Activated T-helper 1 cell treated with anti-CD3 and anti-CD28 coated beads, Interleukin-2, amount 50 U/mL, for 16 hours (primary cell): ENCODE measurements at places on chromosomes 3 and 15.

- DNase-seq = no peak
These were observed 225.9 kb upstream of the LRRN1 start for GRCh38 chr3:3573341-3573740.

DNA sequence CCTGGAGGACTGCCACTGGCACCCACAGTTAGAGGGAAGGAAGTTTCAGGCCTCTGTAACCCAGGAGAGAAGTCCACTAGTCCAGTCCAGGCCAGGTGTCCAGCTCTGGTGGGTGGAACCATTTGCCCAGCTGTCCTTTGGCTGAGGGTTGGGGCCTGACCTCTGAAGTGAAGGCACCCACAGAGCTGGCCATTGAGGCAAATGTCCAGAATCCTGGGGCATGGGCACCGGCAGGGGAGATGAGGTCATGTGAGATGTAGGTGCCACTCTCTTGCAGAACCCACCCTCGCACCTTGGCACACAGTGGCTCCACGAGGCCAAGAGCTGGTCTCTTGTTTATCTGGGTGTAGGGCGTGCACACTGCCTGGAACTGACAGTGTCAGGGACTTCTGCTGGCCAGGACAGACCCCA lies 162.8 kb downstream of the SMAD6 start:
- DNase-seq = no peak

DNA sequence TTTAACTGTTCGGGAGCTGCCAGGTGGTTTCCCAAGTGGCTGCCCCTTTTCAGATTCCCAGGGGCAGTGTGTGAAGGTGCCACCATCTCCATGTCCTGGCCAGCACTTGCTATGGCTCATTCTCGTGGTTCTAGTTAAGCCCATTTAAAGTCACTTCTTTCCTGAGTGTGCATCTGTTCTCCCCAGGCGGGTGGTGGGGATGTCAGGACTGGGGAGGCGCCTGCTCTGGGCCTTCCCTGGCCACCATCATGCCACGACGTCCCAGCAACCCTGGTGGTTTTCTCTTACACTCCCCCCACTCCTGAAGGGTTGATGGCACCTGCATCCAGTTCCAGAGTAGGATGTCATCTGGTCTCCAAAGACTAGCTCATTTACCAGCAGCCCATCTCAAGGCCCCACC lies 56.8 kb upstream of the TAMM41 start:
- DNase-seq = no peak

- DNase-seq = no peak
These were observed 107.0 kb downstream of the SHOX2 start for GRCh38 chr3:157999246-157999645.

- no peak for DNase-seq
These were observed 1475.1 kb downstream of the OTOL1 start for GRCh38 chr3:162971715-162972114.

DNA sequence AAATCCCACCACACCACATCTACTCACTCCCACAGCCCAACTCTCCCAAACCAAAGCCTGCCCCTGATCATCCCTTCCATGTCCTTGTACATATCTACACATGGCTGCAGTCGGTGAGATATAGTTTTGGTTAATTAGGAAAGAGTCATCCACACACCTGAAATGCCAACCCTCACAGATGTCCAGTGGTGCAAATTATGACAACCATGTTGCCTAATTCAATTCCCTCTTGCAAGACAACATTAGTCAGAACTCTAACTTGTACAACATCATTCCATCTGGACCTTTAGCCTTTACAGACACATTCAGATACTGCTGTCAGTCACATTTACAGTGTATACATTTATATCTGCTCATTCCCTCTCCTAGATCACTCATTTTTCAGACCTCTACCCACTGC lies 41.2 kb downstream of the TUBGCP4 start:
- no peak for DNase-seq

- no peak for DNase-seq
These were observed 220.4 kb downstream of the SNRPN start for GRCh38 chr15:25175033-25175788.

GRCh38 chr3:148360051-148360450 lies 337.7 kb upstream of the AGTR1 start:
- no peak for DNase-seq

- DNase-seq = no peak
These were observed 79.6 kb downstream of the SUMF1 start for GRCh38 chr3:4387210-4388204.

DNA sequence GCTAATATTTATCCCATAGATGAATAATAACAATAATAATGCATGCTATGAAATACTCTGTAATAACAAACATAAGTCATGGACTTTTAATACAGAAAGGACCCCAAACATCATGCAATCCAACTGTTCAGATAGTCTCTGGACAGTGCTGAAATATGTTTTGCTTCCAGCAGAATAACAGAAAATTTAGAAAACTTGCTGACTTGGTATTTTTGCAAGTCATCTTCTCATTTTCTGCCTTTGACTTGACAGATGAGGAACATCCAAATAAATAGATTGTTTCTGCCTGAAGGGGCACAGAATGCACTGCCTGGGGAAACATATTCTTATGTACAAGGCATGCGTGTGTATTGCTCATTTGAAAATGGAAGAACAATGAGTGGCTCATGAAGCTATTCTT lies 442.4 kb upstream of the GRM7 start:
- DNase-seq = no peak

GRCh38 chr3:14947886-14948608 lies 664 bp downstream of the NR2C2 start:
- peak; percentile 90 for DNase-seq

DNA sequence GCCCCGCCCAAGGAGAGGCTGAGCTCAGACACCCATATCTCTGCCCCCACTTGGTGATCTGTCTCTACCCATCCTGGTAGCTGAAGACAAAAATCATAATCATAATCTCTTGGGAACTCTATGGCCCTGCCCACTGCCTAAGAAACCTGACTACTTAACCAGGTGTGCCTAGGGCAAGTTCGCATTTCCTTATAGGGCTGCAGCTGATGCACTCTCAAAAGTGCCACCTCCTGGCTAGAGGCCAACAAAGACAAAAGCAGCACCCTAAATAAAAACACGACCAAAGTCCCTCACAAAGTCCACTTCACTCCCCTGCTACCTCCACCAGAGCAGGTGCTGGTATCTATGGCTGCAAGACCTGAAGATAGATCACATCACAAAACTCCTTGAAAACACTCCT lies 250.4 kb upstream of the SLITRK3 start:
- no peak for DNase-seq

DNA sequence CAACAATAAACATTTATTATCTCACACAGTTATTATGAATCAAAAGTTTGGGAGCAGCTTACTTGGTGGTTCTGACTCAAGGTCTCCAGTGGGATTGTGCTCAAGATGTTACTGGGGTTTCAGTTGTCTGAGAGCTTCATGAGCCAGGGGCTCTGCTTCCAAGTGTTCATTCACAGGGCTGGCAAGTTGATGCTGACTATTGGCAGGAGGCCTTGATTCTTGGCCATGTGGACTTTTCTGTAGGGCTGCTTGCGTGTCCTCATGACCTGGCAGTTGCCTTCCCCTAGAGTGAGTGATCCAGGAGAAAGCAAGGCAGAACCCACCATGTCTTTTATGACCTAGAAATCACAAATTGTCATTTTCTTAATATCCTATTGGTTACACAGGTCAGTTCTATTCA lies 87.2 kb upstream of the TNFAIP8L3 start:
- no peak for DNase-seq

- DNase-seq = no peak
These were observed 13.5 kb downstream of the PPP4R2 start for GRCh38 chr3:73010158-73010557.

- DNase-seq = no peak
These were observed 41.4 kb downstream of the CRTC3 start for GRCh38 chr15:90571063-90571541.

GRCh38 chr3:118272991-118273390 lies 761.7 kb downstream of the IGSF11 start:
- no peak for DNase-seq
